Coronary artery (tissue), 2 donors: ENCODE measurements at places on chromosomes 1 and 21.

DNA sequence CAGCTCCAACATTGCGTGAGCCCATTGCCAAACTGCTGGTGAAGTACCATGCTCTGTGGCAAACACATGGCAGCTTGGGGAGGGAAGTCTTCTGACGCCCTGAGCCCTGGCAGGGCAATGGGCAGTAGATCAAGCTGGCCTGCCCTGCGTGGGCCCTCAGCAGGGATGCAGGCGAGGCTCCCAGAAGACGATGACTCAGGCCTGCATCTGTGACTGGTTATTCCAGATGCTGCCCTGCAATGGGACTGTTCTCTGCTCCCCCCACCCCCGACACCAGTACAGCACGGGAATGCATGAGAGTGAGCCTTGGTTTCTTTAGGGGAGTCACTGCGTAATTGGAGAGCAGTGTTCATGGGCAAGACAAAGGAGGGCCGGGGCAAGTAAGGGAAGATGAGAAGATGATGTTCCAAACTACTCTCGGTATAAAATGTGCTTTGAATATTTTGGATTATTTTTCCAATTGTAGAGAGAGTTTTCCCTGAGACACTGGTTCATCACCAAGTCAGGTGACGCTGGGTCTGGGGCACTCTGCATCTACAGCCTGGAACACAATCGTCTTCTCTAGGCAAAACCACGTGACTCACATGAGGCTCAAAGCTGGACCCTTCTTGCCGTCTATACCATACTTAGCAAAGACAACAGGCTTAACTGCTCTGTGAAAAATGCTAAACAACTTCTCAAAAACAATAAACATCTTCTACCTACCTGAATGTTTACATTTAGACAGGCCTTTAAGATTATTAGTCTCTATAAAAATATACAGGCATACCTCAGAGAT is 9.0 kb upstream of the C1orf198 start:
- DNase-seq: no peak

GRCh38 chr1:240498335-240498734 is 113.6 kb downstream of the GREM2 start:
- DNase-seq: no peak

DNA sequence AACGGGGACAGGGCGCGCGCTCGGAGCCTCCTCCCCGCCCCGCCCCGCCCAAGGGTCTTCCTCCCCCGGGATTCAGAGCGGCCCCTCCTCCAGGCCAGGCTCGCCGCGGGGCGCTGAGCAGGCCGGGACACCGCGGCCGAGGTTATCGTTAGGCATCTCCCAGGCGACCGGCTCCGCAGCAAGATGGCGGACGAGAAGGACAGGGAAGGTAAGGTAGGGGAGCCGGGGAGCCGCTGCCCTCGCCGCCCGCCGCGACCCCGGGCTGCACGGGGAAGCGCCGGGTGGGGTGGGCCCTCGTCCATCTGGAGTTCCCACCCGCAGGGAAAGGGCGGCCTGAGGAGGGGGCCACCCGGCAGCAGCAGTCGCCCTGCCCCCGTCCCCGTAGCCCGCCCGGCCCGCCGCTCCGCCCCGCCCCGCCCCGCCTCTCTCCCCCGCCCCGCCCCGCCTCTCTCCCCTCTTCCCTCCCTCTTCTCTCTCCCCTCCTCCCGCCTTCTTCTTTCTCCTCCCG is 105.9 kb upstream of the HNRNPU start:
- DNase-seq: no peak

DNA sequence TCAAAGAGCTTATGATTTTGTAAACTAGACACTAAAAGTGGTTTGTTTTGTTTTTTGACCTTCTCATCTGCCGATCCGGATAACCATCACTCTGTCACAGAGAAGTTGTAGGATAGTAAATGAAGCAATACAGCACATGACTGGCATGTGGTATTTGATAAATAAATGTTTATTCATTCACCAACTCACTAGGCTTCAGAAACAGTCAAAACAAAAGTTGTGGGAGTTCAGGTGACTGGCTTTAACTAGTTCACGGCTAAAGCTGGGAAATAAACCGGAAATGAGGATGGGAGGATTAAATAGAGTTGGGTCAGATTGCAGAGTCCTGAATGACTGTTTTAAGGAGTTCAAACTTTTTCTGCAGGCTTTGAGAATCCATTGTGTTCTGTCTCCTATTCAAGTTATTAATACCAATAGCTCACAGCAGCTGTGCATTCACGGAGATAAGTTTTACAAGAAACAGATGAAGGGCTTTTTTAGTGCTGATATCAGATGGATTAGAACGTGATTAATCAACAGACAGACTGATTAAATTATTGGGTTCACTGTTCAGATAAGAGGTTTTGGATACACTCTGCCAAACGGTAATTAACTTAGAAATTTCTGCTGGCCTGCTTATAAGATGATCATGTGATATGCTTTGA is 463.3 kb downstream of the DPYD start:
- no peak for DNase-seq

DNA sequence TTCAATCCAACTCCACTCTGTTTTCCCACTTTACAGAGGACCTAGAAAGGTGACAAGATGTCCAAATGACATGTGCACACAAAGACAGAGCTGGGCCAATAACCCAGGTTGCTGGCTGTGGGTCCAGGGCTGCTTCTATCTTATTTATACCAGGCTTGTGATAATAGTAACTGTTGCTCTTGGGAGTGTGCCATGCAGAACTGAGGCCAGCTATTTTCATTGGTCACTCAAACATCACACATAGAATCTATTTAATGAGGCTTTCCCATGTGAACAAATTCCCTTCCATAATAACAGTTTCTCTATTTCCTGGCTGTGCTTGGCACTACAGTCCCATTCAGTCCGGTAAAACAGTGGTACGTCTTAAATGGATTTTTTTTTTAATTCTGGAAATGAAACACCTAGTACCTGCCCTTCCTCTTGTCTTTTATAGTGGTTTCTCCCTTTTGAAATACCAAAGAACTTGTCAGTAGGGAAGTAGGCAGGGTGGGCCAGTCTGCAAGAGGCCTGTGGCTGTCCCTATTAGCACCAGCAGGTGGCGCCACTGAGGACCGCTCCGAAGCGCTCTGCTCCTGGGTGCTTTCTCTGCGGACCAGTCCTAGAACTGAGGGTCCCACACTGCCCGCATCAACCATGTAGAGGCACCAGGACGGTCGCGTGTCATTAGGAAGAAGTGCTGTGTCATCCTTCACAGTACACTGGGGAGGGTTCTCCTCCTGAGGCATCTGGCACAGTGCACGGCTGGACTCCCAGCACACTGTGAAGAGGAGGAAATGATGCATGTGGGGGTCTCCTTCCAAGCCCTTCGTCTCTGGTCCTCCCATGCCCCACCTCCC is 52.1 kb downstream of the GPR161 start:
- peak; percentile 72 for DNase-seq

GRCh38 chr1:230797376-230797920 is 50.3 kb downstream of the CAPN9 start:
- peak; percentile 67 for DNase-seq

- DNase-seq: no peak
Observed at GRCh38 chr21:23534850-23535249, 2072.4 kb downstream of the MRPL39 start.

- DNase-seq: peak; percentile 64
Observed at GRCh38 chr21:43193651-43194302, 25.0 kb downstream of the CRYAA start.

GRCh38 chr1:172826096-172826741 is 167.3 kb downstream of the FASLG start:
- DNase-seq: no peak

DNA sequence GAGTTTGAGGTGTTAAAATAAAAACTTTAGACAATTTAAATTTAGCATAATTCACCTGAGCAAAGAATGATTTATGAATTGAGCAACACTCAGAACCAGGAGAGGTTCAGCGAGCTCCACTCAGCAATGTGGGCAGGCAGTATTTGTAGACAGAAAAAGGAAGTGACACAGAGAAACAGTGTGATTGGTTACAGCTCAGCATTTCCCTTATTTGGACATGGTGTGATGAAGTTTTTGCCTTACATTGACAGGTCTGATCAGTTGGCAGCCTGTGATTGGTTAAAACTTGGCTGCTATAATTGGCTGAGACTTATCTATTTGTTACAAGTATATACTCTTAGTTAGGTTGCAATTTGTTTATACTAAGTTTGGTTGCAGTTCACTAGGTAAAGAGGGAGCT is 621.2 kb upstream of the PRMT6 start:
- DNase-seq: no peak

DNA sequence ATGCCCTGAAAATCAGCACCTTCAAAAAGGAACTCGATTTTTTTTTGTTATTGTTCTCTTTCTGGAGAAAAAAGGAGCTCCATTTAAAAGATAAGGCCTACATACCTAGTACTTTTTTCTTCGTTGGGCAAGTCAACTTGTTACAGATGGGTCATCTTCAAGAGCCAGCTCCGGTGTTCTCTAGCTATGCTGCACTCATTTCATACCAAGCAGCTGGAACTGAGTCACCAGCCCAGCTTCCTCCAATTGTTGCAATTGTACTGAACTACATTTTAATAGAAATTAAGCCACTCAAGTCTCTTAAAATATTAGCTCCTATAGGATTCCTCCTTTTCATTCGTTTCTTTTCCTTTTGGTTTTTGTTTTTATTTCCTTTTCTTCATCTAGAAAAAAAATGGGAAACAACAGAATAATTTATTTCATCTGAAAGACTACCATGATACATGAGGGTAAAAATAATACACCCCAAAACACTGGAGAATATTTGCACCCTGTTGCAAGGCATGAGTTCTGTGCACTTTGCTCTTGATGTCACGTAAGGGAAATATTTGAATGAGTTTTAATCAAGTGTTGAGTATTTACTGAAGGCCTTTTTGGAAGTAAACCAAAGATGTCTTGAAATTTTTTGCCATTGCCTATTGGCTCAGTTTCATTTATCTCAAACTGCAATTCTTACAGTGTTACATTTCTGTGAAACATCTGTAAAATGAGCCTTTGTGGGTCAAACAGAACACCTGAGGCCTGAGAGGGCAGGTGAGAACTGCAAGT is 60.5 kb downstream of the CLIC4 start:
- no peak for DNase-seq

GRCh38 chr1:187264995-187265602 is 436.4 kb downstream of the PLA2G4A start:
- no peak for DNase-seq

DNA sequence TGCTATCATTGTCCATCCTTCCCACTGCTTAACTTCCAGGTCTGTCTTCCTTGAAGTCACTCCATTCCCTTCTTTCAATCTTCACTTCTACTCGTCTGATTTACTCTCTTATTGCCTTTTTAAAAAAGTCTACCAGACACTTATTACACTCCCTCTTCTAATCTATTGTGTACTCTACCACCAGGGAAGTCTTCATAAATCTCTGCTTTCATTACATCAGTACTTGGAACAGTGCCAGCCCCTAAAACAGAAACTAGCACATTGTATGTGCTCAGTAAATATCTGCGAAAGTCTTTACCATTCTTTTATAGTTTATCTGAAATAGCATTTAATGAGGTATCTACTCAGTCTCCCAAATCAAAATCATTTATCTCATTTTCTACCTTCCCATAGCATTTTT is 236.4 kb downstream of the USH2A start:
- DNase-seq: no peak

DNA sequence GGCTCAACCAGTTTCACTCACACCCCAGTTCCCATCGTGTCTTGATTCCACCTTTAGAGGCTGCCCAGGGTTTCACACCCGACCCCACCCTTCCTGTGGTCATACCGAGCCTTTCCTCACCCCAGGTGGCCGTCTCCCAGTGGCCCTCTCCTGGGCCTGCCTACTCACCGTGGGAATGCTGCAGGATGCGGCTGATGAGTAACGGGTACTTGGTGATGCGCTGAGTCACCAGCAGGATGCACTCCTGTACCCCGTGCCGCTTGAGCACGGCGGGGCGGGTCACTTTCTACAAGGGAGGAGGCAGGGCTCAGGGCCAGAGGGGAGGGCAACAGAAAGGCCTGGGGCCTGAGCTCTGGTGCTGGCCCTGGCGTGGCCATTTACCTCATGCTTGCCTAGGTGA is 16.4 kb downstream of the ARHGEF2 start:
- peak; percentile 94 for DNase-seq
